ENCODE measurements at places on chromosomes 2 and 18.

GRCh38 chr2:95023222-95023597 is 2.3 kb upstream of the MAL start:
- DNase-seq = peak; percentile 31

GRCh38 chr2:239266779-239267287 is 134.0 kb downstream of the HDAC4 start:
- DNase-seq = no peak

DNA sequence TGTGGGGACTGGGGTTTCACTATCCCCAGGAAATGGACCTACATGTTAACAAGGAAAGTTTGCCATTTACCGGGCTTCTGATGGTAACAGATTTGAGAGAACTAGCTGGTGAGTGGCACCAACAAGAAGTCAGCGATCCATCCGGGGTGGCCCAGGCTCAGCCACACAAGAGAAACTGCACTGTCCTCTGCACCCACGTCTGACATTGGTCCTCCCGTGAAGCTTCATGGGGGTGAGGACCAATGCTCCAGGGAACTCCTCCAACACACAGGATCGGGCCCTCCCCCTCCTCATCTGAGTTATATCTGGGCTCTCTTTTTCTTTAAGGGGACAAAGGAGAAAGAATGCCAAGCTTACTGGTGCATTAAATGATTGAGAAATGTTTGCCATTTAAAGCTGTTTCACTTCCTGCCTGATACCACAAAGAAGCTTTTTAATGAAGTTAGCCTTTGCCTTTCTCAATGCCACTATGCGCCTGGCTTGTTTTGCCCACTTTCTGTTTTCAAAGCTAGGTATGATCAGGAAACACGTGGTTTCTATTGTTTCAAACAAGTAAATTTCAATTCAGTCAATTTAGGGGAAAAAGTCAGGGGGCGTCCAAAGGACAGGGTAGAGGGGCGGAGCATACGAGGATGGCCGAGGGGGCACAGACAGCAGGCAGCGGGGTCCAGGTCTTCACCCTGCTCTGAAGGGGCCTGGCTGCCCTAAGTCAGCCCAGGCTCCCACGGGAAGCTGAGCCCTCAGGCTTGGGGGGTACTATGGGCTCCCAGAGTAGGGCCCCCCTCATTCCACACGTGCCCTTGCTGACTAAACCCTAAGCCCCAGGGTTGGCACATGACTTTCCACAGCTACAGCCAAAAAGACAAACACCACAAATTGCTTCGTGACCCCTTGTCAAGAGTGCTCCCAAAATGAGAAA is 204.0 kb upstream of the ID2 start:
- DNase-seq = no peak

GRCh38 chr2:149084924-149085795 is 46.7 kb downstream of the LYPD6B start:
- DNase-seq = no peak

DNA sequence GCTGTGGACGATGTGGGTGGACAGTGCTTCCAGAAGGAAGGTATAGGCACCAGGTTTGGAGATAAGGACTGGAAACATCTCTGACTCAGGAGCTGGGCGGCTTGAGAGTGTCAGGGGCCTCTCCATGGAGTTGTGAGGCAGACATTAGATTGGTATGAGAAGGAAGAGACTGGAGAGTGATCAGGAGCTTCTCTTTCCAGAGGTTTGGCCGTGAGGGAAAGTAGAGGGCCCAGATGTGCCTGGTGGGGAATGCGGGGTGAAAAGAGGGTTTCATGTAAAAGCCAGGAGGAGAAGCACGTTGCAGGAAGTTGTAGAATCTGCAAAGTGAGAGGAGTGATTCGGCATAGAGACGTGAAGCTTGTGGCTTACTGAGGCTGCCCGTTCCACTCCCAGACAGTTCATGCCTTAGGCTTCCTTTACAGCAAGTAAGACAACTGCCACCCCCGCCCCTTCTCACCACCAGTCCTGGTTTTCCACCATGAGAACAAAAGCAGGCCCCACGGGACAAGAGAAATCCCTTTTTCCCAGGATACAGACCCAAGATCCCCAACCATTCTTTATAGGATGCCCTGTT is 166.3 kb upstream of the HDAC4 start:
- no peak for DNase-seq

- DNase-seq = no peak
Measured at GRCh38 chr18:36321658-36322407, 24.3 kb downstream of the FHOD3 start.

DNA sequence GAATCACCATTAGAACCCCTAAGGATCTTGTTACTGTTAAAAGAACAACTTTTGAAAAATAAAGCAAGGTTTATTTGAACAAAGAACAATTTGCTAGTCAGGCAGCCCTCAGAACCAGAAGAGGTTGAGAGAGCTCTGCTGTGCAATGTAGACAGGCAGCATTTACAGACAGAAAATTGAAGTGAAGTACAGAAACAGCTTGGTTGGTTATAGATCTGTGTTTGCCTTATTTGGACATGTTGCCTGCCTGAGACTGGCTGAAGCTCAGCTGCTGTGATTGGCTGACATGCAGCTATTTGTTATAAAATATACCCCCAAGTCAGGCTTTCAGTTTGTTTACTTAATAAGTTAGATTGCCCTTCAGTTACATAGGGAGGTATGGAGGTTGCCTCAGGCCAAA is 12.5 kb downstream of the MSTN start:
- DNase-seq = no peak

DNA sequence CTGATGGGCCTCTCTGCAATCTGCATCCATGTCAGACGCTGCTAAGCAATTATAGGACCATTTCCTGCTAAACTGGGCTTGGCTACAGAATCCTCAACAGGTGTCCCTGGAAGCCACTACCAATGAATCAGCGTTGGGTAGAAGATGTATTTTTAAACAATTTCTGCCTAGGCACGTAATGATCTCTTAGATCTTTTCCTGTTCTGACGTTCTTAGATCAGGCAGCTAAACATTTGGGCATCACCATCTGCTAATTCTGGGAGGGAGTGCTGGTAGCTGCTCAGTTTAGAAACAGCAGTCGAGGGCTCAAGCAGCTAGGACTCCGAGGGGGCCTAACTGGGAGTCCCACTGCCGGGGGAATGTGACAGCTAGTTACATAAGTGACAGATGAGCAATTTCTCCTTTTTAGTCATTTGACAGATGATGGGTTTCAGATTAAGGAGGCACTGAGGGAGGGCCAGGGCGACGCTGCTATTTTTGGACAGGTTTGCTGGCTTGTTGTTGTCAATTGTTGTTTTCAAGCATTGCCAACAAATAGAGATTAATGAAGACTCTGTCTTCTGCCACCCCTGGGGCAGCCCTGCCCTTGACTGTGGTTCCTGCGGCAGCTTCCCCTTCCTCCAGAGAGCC is 92.7 kb downstream of the MRO start:
- DNase-seq = no peak

All from T-helper 9 cell (primary cell).